AG09319 (cell line): ENCODE measurements at places on chromosomes 11 and 22.

DNA sequence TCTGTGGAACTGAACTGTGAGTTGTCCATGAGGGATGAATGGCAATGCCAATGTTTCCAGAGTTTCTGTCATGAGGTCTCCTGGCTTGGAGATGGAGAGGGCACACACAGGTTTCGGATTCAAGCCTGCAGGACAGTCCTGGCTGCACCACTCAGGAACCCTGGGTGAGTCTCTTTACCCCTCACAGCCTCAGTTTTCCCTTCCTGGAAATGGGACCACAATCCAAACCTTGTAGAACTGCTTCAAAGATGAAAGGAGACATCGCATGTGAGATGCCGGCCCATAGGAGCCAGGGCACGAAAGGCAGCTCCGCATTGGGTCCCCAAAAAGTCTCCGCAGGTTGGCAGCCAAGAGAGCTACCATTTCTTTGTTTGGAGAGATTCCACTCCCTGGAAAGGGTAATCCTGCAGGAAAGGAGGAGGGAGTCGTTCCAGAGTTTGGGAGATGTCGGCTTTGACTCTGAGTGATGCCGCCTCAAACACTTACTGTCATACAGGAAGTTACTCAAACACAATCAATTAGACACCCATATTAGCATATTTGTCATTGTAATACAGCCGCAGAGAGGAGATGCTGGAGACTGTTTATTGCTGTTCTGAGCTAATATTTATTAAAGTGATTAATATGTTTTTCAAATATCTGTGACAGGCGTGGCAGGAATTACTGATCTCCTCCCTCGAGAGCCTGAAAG lies 318.3 kb downstream of the MN1 start:
- no peak for DNase-seq

DNA sequence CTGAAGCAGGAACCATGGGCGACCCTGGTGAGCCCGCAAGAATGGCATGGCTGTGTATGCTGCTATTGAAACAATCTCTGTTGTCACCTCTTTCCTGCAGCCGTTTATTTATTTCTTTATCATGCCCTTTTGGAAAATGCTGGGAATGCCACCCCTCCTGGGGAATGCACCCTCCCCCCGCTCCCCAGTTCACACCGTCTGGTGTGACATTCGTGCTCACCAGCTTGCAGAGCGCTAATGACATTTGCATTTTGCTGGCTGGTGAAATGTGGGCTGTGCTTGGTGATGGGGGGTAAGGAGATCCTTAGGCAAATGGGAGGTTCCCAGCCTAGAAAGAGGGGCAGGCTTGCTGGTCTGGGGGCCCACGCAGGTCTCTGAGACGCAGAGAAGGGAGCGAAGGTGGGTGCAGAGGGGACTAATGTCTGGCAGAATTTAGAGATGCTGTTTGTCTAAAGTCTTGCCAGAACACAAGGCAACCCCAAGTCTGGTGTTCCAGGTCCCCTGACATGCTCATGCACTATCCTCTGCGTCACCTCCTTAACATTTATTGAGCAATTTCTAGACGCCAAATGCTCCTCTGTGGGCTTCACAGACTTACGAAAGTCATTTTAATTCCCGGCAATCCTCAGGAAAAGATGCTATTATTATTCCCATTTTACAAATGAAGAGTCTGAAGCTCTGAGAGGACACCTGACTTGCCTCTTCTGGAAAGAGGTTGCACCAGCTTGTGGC lies 91.7 kb downstream of the TP53I11 start:
- DNase-seq: no peak

DNA sequence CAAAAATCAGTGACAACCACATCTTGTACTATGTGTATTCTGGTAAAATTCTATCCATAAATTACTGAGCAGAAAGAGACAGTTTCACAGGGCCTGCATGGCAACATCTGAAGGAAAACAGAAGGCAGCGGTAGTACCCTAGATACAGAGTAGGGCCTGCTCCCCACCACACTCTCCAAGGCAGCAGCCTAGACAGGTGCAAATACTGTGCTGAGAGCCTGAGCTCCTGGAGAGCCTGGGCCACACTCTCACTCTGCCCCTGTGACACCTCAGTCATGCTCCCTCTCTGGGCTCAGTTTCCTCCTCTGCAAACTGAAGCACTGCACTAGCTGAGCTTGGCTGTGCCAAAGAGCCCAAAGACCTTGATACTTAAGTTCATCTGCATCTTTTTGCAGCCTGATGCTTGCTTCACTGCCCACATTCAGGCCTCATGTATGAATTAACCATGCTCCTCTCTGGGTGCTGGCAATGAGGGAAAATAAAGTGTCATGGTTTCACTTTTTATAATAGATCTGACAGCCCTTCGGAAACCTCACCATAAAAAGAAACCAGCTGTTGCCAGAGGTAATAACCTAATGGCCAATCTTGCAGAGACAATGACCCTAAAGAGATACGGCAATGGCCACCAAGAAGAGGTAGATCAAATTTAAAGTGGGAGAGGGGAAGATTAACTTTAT lies 104.7 kb downstream of the PLEKHA7 start:
- DNase-seq: no peak

- no peak for DNase-seq
Measured at GRCh38 chr11:87359401-87359800, 321.7 kb downstream of the TMEM135 start.

- no peak for DNase-seq
Measured at GRCh38 chr11:57303990-57304579, 20.7 kb downstream of the TNKS1BP1 start.

- DNase-seq: no peak
Measured at GRCh38 chr11:102553835-102554282, 23.3 kb upstream of the MMP7 start.

DNA sequence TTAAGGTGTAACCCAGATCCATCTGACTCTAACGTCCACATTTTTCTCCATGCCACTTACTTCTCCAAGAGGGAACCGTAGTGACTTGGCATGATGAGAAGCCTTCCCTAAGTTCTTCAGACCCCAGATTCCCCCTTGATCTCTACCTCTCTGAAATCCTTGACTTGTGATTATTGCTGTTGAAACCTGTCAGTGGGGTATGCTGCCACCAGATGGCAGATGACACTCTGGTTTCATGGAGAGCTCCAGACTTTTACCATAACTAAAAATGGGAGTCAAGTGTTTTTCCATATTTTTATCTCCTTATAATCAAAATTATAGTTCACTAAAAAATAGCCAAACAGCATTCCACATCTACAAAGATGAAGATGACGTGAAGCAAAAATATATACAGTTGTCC lies 504.2 kb downstream of the SOX6 start:
- DNase-seq: no peak

GRCh38 chr11:84865257-84865656 lies 761.9 kb downstream of the DLG2 start:
- DNase-seq: no peak

- DNase-seq: no peak
Measured at GRCh38 chr11:111502611-111503010, 9.6 kb downstream of the BTG4 start.

- no peak for DNase-seq
Measured at GRCh38 chr11:74434528-74434927, 32.8 kb downstream of the KCNE3 start.
